GM12891 (cell line): ENCODE measurements at places on chromosomes 7 and 10.

DNA sequence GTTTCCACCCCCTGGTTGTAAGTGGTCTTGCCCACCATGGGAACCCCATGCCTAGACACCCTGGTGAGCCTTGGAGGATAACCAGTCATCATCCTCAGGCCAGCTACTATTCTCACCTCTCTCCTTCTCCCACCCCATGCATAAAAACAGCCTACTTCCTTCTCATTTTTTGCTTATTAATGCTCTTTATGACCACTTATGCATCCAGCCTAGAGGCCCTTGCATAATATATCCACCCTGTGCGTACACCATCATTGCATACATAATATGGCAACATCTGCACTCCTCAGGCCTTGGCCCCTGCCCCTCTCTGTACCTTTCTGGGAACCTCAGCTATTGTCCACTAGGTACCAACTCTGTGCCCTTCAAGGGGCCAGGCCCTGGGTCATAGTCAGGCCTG lies 91.0 kb downstream of the CDH23 start:
- no peak for DNase-seq

GRCh38 chr10:38146579-38147333 lies 52.6 kb downstream of the ZNF37A start:
- DNase-seq = no peak

DNA sequence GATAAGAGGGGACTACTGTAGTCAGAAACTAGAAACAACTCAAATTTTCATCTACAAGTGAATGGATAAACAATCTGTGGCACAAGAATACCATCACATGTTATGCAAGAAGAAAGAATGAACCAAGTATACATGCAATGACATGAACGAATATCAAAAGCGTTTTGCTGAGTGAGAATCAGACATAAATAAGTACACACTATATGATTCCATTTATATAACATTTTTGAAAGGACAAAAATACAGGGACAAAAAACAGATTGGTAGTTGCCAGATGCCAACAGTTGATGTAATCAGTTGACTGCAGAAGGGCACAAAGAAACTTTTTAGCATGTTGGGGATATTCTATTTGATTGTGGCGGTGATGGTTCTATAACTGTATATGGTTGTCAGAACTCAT lies 33.6 kb downstream of the CTNNA3 start:
- DNase-seq = no peak

GRCh38 chr10:124168991-124169802 lies 75.8 kb upstream of the CHST15 start:
- no peak for DNase-seq

DNA sequence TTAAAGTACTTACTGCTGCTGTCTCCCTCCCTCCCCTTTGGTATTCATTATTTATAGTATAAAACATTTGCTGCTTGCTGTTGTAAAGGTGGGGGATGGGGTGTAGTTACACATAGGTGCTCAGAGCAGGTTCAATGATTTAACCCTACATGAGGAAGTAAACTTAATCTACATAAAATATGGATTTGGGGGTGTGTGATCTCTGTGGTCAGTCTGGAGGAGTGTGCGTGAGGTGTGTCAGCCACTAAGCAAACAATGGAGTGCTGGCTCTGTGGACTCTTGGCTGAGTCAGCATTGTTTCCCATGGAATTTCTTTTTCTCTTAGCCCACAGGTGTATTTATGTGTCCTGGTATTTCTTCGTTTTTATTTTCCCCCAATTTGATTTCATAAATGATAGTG lies 133.9 kb downstream of the AUTS2 start:
- DNase-seq = no peak

GRCh38 chr10:122845783-122846332 lies at the start of gene CUZD1:
Gene CUZD1 (minus strand): TSS chr10:122845857. CDS start chr10:122845843, 14 bp downstream.
- DNase-seq = no peak

DNA sequence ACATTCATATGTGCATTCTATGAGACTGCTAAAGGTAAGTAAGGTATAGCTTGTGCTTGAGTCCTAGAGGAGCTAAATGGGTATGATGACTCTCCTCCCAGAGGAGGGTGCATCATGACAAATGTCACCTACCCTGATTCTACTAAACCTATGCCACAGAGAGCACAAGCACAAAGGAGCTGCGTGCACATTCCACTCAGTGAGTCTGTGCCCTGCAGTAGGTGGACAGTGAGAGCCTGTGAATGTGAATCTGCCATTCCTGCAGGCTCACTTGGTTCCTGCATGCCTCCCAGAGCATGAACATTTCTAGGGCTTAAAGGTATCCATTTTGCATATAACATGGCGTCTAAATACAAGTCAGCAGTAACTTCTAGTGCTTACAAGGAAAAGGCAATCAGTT lies 46.8 kb downstream of the PRKAR2B start:
- no peak for DNase-seq

DNA sequence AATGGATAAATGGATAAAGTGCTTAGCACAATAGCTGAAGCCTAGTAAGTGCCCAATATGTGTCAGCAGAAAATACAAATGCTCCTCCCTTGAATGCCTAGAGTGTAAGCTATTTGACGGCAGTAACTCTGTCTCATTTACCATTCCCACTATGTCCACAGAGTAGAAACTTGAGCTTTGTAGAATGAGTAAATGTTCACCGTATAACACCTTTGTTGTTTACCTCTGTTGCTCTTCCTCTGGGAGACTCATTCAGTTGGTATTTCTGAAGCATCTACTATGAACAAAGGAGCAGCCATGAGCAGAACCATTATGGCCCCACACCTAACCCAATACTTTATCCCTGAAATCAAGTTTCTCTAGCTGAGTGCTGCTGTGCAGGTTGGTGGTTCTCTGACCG lies 8.4 kb upstream of the SLC16A12 start:
- no peak for DNase-seq

DNA sequence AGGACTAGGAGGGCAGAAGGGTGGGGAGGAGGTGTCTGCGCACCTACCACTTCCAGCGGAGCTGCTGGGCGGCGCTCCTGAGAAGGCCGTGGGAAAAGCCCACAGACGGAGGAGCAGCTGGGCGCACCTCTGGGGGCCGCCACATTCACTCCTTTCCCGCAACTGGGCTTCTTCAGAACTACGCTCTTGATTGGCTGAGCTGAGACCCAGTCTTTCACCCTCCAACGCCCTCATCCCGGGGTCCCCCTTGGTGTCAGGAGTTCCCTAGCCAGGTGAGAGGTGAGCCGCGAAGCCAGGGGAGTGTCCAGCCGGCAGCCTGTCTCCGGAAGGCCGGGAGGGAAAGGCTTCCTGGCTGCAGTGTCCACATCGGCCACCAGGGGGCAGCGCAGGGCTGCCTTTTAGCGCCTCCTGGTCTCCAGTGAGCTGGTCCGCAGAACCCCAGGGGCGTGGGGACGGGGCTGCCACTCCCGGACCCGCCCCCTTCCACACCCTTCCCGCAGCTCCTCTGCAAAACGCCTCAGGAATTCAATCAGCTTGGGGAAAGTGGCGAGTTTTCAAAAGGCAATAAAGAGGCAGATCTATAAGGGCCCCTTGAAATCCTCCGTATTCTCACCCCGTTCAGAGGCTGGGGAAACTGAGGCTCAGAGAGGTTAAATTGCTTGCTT lies 98.8 kb downstream of the CHST15 start:
- DNase-seq = peak; percentile 90

DNA sequence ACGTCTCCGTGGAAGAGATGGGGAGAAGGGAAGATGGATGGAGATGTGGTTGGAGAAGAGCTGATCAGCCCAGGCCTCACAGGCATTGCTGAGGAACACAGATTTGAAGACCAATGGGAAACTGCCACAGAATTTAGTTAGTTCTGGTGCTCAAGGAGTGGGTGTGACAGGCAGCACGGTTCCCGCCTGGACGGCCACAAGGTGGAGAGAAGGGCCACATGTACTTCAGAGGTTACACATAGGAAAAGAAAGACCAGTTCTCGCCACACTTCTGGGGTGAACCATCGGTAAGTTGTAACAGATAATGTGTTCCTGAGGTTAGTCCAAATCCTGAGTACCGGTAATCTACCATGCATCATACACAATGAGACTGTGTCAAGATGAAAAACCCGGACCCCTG lies 29.5 kb upstream of the GJD4 start:
- DNase-seq = no peak

DNA sequence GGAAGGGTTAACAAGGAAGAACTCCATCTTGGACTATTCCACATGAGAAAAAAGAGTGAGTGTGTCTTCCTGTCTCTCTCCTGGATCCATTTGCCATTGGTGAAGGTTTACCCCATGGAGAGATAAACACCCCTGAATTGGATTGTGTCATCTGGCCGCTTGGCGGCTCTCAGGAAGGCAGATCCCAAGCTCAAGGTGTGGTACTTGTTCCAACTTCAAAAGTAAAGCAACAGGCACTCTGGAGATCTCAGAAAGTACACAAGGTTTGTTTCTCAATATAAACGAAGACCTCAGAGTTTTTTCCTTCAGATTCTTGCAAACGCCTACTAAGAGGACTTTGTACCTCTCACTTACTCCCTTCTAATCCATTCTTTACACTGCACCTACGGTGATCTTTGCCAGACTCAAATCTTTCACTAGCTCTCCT lies 116.7 kb downstream of the REEP3 start:
- DNase-seq = no peak

DNA sequence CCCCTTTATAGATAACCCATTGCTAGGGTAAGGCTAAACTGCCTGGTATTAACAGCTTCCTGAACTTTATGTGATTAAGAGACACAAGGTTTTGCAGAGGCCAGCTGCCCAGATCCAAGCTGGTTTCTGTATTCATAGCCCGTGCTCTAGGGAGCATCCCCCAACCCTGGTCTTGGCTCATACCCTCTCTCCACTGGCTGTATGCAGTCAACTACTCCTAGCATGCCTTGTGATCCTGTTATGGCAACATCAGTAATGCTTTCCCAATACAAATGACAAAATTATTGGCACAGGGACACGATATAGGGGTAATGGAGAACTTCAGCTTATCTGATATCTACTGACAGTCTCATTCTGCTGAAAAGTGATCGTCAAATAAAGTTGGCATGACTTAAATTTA lies 202.8 kb upstream of the MKLN1 start:
- DNase-seq = no peak

GRCh38 chr10:108230478-108231170 lies 1066.1 kb upstream of the SORCS1 start:
- no peak for DNase-seq

GRCh38 chr7:84876061-84876821 lies 310.6 kb downstream of the SEMA3D start:
- DNase-seq = no peak

DNA sequence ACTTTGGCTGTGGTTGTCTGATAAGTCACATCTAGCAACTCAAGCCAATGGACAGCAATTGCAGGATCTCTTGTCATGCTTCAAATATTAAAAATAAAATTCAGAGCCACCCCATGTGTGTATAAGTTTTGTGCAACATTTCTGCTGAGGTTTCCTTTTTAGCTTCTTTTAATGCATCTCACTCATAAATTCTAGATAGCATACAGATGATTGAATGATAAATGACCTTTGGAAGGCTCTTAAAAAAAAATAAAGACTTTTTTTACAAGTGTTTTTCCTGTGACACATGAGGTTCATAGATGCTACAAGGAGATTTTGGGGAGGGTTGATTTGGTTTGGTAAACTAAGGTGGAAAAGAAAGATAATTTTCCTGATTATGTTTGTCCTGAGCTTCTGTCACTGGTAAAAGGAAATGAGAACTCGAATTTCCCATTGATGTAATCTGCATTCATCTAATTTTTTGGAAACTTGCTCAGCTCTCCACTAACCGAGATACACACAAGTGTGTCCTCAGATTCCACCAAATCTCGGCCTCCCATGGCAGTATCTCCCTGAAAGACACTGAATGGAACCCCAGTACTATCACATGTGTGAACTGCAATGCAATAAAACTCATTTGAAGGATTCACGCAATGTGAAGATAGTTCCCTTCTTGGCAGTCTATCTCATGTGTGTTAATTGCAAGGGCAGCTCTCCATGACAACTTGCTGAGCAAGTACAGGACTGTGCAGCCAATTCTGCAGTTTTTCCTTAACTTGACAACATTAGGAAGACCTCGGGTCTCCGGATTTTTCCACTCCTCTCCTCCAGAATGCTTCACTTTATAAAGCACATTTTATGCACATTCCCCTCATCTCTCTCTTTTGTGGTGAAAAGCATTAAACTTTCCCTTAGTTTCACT lies 185.4 kb upstream of the PFKP start:
- DNase-seq = no peak

GRCh38 chr7:155470686-155471638 lies 13.0 kb downstream of the EN2 start:
- DNase-seq = no peak

DNA sequence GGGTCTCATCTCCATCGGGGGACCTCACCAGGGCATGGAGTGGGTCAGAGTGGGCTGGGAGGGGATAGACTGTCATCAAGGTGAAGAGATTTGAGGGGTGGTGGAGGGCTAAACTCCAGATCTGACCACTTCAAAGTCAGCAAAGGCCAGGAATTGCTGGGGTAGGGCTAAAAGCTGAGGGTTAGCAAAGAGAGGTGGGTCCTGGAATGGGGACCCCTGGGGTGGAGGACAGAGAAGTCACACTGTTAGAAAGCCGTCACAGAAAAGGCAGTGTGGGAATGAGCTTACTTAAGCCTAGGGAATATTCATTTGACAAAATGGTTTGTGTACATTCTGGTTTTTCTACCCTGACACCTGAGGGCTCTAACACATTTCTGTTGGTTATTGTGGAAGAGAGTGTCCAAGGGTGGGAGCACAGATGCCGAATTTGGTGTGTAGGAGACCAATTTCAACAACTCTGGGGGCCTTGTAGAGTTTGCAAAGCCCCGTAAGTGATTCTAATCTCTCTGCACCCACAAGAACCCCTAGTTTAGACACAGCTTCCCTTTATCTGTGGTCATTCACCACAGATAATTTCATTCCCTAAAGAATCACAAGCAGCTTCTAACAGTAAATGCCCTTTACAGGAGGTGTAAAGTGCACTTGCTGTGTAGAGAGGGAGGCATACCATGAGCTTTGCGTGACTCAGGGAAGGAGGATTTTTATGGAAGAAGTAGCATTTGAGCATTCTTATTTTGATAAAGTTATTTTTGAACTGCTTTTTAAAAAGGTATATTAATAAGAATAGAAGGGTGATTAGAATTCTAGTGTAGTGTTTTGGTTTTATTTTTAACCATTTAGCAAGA lies 6.4 kb downstream of the FBH1 start:
- DNase-seq = no peak

GRCh38 chr10:127612-128432 lies 7.4 kb upstream of the ZMYND11 start:
- peak; percentile 33 for DNase-seq

- no peak for DNase-seq
Observed at GRCh38 chr7:144787127-144787526, 48.7 kb downstream of the TPK1 start.

DNA sequence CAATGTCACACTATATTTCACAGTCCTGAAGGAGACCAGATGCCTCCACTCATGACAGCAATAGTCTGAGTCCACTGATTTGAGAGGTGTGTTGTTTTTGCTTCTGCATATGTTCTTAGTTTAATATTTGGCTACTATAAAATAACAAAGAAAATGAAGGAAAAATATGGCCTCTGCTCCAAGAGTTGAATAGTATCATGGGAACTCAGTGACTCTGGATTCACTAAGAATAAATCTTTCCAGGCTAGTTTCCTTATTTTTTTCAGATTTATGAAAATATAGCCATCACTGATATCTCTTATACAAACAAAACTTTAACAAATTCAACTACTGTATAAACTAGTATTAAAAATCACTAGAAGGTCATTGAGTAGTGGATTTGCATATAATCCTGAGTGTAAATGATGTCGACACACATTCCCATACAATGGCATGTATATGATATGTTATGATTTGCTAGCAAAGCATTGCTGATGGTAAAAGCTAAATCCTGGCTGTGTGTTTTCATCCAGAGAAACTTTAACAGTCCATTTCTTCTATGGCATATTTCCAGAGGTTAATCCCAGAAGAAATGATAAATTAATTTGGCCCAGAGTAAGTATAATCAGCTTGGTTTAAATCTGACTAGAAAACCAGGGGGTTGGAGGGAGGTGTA lies 66.0 kb upstream of the VIPR2 start:
- DNase-seq = no peak

- DNase-seq = no peak
Observed at GRCh38 chr7:2383543-2384274, 19.7 kb upstream of the CHST12 start.
